ENCODE measurements at places on chromosomes 1 and 21.

- DNase-seq = no peak
These were observed 52.1 kb downstream of the PGM1 start for GRCh38 chr1:63645317-63645716.

DNA sequence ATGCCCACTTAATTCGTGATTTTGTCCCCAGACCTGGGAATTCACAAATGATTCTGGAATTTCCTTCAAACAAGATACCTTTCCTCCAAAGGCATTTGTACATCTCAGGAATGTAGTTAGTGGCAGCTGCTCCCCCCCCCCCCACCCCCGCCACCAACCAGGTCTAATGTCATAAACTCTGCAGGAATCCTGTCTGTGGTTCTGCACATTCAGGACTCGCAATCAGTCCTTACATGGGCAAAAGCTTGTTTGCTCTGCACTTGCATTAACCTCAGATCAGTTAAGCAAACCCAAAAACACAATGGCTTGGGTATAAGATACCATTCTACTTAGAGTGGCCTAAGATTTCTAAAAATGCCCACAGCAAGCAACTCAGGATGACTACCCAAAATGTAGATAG, 143.8 kb downstream of the TGFB2 start:
- DNase-seq = no peak

DNA sequence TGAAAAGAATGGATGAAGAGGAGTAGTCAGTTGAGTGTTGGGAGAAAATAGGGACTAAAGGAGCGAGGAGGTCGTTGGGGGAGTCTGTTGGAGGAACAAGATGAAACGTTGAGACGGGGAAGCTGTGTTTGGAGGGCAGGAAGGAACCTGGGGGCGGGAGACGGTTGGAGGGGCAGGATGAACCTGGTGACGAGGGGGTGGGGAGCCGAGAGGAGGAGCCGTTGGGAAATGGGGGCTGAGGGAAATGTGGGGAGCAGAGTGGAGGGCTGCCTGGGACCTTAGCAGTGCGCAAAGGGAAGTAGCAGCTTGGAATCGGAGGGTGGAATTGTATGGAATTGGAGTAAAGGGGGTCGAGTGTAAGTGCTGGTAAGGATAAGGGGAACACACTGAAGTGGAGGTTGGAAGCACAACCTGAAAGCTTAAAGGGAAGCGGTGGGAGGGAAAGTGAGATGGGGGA, 630 bp downstream of the MTF2 start:
- DNase-seq = no peak

DNA sequence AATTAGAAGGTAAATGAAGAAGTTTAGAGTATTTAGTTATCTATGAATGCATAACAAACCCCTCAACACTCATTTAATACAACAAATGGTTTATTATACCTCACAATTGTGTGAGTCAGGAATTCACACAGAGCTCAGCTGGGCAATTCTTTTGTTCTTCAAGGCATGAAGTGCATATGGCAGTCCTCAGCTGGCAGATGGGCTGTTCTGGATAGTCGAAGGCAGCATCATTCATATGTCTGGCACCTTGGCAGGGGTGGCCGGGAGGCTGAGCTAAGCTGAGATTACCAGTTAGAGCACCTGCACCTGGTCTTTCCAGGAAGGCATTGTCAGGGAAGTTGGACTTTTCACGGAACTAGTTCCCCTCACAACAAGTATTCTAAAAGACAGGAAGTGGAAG, 286.2 kb upstream of the DUSP10 start:
- DNase-seq = no peak

- DNase-seq = no peak
These were observed 206.3 kb downstream of the KCNT2 start for GRCh38 chr1:196401891-196402290.

DNA sequence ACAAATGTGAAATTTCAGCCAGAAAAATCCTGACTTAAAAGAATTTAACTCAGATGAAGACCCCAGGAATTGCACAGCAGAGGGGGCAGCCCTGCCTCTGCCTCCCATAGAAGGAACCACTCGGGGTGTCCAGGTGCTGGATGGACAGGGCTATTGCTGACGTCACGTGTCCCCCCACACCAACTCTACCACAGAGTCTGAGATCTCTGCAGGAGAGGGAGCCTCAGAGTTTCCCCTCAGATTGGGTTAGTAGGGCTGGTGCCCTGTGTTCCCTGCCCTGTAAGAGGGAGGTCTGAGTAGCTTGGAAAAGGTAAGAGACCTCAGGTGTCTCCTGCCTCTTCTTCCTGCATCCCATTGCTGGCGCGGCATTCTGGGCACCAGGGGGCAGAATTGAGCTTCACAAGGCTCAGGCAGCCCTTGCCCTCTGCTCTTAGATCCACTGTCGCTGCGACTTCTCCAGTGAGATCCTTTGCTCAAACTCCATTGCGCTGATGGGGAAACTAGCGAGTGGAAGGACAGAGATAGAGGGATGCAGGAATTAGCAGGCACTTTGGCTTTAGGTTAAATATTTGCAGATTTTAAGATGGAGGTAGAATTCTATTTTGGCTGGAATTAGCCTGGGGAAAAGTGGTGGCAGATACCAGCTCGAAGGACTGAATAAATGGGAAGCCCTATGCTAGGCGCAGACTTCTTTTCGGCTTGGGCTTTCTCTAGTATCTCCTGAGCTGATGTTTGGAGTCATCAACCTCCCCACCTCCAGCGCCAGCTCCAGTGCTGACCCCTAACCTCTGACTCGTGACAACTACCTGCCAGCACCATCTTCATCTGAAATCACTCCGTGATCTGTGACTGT, 42.8 kb upstream of the DMBX1 start:
- DNase-seq = peak; percentile 84

GRCh38 chr1:83765125-83765524, 233.8 kb downstream of the TTLL7 start:
- DNase-seq = no peak

DNA sequence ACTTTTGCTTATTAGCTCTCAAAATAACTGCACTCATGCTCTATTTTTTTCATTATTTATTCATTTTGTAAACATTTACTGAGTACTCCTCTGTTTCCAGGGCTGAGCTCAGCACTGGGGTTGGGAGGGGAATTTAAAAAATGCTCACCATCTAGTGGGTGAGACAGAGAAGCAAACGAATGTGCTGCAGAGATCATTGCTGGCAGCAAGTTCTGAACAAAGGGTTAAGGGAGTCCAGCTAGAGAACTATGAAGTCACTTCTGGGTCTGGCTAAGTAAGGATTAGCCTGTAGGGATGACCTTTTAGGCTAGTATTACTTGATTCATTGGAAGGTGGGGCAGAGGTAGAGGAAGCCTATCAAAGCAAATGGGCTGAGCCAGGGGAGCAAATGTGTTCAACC, 99.1 kb upstream of the ZNF644 start:
- DNase-seq = no peak

DNA sequence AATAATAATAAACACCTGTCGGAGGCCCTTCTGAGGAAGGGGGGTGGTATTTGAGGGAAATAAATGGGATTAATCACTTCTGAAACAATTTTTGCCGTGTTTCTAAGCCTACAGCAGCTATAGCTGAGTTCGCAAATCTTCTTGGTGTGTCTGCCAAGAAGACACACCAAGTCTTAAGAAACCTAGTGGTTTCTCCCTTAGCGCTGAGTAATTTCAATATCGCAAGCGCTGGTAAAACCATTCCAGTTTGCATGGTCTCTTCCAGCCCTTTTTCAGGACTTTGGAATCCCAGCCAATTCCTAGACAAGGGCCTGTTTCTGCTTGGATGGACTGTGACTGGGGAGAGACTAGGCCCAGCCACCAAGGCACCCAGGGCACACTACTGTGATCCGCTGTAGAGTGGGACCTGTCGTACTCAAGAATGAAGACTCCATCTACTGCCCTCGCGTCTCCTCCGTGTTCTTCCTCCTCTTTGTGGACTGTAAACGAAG, 7.5 kb upstream of the LHX8 start:
- DNase-seq = no peak

- no peak for DNase-seq
These were observed 6.0 kb downstream of the TRPM2 start for GRCh38 chr21:44359396-44359795.

DNA sequence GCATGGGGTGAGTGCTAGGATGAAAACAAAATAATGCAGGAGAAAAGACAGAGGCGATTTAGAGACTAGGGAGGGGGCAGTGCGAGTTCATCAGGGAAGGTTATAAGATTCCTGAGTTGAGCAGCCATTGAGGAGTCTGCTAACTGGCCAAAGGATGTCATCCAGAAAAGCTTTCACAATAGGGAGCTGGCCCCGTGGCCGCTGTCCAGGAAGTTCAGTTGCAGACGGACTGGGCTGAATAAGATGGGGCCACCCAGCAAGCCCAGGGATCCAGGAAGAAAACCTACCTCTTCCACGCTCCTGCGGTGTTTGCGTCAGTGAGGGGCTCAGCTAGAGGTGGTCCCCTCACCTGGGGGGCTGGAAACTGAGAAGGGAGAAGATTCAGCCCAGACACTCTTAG, 4.0 kb upstream of the PKP1 start:
- DNase-seq = no peak

GRCh38 chr1:225945564-225945963, 4.5 kb upstream of the LEFTY2 start:
- DNase-seq = no peak
